ENCODE measurements at places on chromosomes 5 and 9. TPM values are rescaled to one million over a fixed set of nuclear protein-coding genes. Genes with fewer than 3 reads are reported as not detected.
A peak's percentile ranks its signal among the peaks of the same experiment; 100 is the strongest.

KIF4B gene
- total RNA-seq = not detected

GPX3 gene
- total RNA-seq = 744 TPM

IL5 gene
- total RNA-seq = not detected

CENPP gene
- 5.4 TPM for total RNA-seq

PCSK1 gene
- 0.38 TPM for total RNA-seq

DNA sequence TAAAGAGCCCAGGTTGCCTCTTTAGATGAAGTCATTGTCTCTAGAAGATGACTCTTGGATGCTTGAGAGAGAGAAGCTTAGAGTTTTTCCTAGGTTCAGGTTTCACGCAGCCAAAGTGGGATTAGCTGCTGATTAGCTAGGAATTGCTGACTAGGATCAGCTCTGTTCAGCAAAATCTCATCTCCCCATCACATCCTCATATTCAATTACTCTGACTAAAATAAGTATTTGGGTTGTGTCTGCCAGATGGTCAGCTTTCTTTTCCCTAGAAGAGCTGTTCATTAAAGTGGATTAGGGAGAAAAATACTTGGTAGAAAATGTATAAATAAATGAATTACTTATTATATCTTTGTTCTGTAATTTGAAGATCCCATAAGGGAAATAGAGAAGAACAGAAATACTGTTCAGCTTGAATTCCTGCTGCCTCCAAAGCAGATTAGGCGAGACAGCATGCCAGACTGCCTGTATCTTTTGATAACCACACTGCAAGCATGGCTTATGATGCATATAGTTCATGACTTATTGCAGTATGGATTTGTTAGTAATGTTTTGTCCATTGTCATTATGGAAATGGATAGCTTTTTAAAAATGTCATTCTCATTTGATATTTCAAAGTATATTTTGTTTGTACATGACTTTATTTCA, 184.8 kb upstream of the CD180 start:
- no peak for DNase-seq
- no peaks in the 10 kb centered on the region for H3K36me3 ChIP-seq
- H3K4me3 ChIP-seq = no peak overlapping the region
- no peaks in the 10 kb centered on the region for H3K27me3 ChIP-seq
- no peak overlapping the region for H3K27ac ChIP-seq

DNA sequence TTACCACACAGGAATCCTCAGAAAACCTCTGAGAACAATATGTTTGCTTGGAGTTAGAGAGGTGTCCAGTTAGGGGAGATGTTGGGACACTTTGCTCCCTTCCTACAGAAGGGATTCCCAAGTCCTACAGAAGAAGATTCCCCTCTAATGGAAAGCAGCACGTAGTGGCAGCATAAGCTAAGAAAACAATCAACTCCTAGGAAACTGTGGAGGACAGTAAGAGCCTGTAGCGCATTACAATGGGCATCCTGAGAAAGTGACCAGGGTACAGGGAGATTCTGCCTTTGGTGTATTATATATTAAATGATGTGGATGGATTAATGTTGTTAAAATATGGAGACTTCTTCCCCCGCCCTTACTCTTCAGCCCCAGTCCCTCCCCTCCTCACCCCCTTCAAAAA, 13.9 kb upstream of the RIC1 start:
- no peaks in the 10 kb centered on the region for H3K27me3 ChIP-seq
- H3K4me1 ChIP-seq = peaks cover 24% of the 10 kb centered on the region
- H3K36me3 ChIP-seq = no peaks in the 10 kb centered on the region
- H3K4me3 ChIP-seq = no peak overlapping the region
- H3K27ac ChIP-seq = no peak overlapping the region

DNA sequence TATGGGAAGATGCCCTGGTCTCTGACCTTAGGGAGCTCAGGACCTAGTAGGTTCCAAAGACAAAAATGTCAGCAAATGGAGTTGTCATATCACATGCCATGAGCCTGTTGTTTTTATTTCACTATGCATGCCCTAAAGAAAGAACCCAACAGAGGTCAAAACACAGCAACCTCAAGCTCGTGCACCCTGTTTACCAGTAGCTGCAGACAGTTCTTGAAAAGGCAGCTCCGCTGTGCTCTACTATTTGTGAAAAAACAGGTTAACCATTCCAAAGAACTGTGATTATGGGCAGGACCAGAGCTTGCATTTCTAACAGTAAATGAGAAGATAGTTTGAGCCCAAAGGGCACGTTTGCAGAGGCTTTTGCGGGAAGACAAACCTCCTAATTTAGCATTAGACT, 22.8 kb downstream of the ITK start:
- no peak overlapping the region for H3K4me3 ChIP-seq
- H3K27me3 ChIP-seq = peaks cover 35% of the 10 kb centered on the region
- no peak overlapping the region for H3K27ac ChIP-seq
- H3K4me1 ChIP-seq = no peaks in the 10 kb centered on the region
- DNase-seq = no peak
- H3K36me3 ChIP-seq = no peaks in the 10 kb centered on the region

- peak overlapping the region; percentile 8 for H3K27ac ChIP-seq
- H3K36me3 ChIP-seq = peaks cover 13% of the 10 kb centered on the region
- peaks cover 100% of the 10 kb centered on the region for H3K4me1 ChIP-seq
- no peaks in the 10 kb centered on the region for H3K27me3 ChIP-seq
- no peak for DNase-seq
Measured at GRCh38 chr5:43638107-43638506, 35.1 kb downstream of the NNT start.

DNA sequence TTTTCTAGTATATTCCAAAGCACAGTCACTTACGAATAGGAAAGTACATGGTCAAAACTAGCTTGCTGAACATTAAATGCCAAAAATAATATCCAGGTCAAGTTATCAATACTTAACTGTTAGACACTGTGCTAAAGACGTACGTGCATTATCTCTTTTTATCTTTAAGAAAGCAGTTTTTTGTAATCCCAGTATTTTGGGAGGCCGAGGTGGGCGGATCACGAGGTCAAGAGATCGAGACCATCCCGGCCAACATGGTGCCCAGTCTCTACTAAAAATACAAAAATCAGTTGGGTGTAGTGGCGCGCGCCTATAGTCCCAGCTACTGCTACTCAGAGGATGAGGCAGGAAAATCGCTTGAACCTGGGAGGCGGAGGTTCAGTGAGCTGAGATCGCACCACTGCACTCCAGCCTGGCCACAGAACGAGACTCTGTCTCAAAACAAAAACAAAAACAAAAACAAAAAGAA, 2.7 kb upstream of the HSPA5 start:
- DNase-seq = no peak
- H3K27me3 ChIP-seq = no peaks in the 10 kb centered on the region
- H3K36me3 ChIP-seq = peaks cover 16% of the 10 kb centered on the region
- no peak overlapping the region for H3K4me3 ChIP-seq

DNA sequence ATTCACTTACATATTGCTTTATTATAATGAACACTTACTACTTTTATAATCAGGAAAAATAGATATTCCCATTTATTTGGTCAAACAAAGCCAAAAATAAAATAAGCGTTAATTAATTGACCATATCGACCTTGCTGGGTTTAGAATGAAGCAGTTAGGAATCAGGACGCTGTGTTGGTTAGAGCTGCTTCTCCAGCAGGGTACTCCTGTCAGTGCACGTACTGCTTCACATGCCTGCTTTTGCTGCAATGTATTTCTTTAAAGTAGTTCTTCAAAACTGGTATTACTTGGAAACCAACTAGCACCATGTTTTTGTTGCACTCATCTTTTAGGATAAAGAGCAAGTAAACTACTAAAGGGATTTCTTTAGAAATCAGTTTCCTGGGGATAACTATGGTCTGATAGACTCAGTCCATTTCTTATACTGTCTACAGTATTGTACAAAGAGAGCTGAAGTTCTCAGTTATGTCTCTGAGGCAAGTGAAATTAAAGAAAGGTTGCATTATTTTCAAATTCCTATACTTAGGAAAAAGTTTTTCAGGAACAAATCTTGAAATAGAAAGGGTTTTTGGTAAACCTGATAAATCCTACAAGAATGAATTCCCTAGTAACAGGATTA, 6.8 kb upstream of the TRMO start:
- no peak for DNase-seq
- H3K27me3 ChIP-seq = peaks cover 75% of the 10 kb centered on the region
- no peak overlapping the region for H3K4me3 ChIP-seq

GRCh38 chr9:129471201-129472019, 149.5 kb downstream of the C9orf50 start:
- H3K27me3 ChIP-seq = no peaks in the 10 kb centered on the region
- H3K4me1 ChIP-seq = peaks cover 16% of the 10 kb centered on the region
- DNase-seq = no peak
- H3K27ac ChIP-seq = no peak overlapping the region
- no peak overlapping the region for H3K4me3 ChIP-seq

- peaks cover 4% of the 10 kb centered on the region for H3K36me3 ChIP-seq
- DNase-seq = no peak
- no peak overlapping the region for H3K4me3 ChIP-seq
- H3K27me3 ChIP-seq = no peaks in the 10 kb centered on the region
Measured at GRCh38 chr9:127534931-127535330, 77.1 kb upstream of the STXBP1 start.

- no peaks in the 10 kb centered on the region for H3K4me1 ChIP-seq
- no peaks in the 10 kb centered on the region for H3K36me3 ChIP-seq
- no peak overlapping the region for H3K27ac ChIP-seq
- no peak for DNase-seq
- peaks cover 33% of the 10 kb centered on the region for H3K27me3 ChIP-seq
Measured at GRCh38 chr5:177968661-177969211, 27.3 kb downstream of the PROP1 start.
